Aorta (tissue), 5 donors: ENCODE measurements at places on chromosomes 6 and 20. TPM values are rescaled to one million over a fixed set of nuclear protein-coding genes. Genes with fewer than 3 reads are reported as not detected.

FILIP1 gene
- 53.3 TPM for total RNA-seq

DNA sequence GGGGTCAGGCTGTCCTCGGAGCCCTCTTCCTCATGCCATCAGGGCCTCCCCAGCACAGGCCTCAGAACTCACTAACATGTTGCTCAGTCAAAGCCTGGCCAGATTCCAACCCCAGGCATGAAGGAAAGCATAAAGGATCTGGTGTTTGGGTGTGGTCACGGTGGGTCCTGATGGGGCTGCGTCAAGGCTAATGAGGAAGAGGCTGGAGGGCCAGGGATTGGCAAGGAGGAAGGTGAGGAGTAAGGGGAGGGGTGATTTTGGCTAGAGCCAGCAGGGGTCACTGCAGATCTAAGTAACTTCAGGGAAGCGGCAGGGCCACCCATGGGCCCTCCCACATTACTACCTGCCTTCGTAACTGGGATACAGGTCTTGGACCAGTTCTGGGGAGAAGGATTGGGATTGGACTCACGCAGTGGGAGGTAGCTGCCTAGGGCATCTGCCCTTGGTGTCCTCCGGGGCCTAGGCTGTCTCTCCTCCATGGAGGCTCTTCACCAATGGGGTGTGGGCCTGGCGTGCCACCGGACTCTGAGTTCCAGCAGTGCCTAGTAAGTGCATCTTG, 36.2 kb upstream of the MRPS18A start:
- peak; percentile 81 for DNase-seq

GRCh38 chr6:73508776-73509175, 12.1 kb downstream of the EEF1A1 start:
- no peak for DNase-seq

DNA sequence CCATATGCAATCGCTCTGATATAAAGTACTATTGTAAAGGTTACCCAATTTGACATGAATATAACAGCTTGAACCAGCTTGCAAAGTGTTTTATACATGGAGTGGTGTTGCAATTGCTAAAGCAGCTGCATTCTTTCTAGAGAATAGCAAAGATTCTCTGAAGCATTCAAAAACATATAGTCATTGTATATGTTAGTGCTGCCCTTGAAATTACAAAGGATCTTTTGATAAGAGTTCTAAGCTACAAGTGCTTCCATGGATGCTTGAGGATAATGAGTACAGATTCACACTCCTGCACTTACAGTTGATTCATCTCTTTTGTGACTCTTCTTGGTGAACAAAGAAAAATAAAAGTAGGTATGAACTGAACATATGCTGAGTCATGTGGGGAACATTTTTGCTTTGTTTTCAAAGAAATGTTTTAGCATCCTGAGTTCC, 175.7 kb downstream of the ALDH8A1 start:
- no peak for DNase-seq

GRCh38 chr6:42726485-42727086, 4.2 kb upstream of the PRPH2 start:
- peak; percentile 81 for DNase-seq

DNA sequence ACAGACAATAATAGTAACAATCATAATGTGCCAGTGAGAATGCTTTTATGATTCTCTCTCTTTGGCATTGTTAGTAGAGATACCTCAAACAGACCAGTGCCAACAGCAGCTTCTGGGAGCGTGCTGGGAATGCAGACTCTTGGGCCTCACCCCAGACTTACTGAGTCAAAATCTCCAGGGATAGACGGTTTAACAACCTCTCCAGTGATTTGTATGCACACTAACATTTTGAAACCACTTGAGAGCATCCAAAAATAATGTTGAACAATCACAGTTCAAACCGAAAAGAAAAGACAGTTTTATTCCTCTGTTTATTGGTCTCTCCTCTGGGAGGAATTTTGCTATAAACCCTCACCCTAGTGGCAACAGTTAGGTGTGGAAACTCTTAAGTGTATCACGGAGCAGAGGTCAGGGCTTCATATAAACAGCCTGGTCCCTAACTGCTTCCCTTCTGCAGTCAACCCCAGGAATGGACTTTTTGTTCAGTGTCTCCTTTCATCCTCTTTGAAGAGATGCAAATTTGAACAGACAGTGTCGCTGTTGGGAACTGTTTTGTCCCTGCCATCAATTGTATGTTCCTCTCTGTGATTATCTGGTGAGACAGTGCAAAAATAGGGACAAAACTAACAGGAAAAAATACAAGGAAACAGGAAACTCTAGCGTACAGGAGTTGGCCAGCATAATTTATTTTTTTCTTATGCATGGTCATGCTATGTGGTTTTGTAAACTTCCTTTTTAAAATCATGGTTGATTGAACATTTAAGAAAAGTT, 162.4 kb upstream of the BTBD3 start:
- no peak for DNase-seq

GRCh38 chr6:25484900-25485299, 167.1 kb upstream of the SCGN start:
- DNase-seq, result no peak

DNA sequence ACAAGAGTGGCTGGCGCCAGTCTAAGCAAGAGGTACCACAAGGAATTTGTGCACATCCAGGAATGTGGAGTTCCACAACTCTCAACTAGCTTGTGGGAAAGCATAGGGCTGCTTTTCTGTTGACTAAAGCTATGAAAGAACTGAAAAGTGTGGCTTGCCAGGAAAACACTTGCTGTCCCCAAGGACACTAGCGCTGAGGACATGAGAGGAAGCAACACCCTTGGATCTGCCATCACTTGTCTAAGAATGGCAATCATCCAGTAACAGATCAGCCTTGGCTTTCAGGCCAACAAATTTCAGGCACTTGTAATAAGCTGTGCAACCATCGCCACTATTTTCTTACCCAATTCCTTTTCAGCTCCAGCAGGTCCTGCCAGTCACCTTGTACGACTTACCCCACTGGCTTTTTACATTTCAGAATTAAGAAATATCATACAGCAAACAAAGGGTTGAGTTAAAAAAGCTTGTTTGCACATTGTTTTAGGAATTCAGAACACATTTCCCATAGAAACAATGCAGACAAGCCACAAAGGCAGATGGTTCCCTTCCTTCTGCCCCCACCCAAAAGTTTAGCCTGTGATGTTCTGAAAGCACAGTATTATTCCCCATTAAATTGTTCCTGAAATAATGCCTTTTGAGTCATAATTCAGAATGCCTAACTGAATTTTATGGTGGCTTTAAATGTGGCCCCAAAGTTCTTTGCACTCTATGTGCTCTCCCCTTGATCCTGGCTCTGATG, 57.9 kb upstream of the SSTR4 start:
- no peak for DNase-seq

- DNase-seq, result no peak
These were observed 140.6 kb upstream of the AHI1 start for GRCh38 chr6:135638108-135638507.

DNA sequence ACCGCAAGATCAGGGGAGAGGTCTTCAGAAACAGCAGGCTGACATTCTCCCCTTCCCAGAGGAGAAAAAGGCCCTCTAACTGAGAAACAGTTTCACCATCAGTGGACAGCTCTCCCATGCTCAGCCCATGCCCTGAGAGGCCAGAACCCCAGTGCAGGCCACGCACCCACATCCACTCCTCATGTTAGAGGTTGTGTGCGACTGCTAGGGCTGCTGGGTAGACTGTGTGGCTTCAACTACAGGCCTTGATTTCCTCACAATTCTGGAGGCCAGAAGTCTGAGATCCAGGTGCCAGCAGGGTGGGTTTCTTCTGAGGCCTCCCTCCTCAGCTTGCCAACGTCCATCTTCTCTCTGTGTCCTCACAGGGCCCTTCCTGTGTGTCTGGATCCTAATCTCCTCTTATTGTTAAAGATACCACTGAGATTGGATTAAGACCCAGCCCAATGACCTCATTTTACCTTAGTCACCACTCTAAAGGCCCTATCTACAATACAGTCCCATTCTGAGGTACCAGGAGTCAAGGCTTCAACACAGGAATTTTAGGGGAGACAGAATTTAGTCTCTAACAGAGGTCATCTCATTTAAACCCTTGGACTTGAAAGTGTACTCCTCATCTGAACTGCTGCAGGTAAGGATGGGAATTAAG, 67.7 kb upstream of the CD93 start:
- no peak for DNase-seq

FAM162B gene
- total RNA-seq, result 6.2 TPM

CYP24A1 gene
- total RNA-seq, result not detected

SLC13A3 gene
- total RNA-seq, result 5.1 TPM

TMEM217 gene
- 2.7 TPM for total RNA-seq

DNA sequence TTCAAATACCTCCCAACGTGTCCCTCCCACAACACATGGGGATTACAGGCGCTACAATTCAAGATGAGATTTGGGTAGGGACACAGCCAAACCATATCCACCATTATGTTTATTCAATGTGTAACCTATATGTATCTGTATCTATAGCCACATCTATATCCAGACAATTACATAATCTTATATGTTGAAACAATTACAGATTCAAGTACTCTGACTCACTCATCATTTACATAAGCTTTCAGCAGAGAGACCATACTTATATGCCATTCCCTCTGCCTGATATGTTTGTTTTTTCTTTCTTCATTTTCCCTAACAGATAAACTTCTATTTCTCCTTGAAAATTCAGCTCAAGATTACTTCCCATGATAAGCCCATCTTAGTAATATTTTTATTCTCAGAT, 163.6 kb downstream of the LAMA2 start:
- DNase-seq, result no peak

- no peak for DNase-seq
These were observed 137.0 kb downstream of the NRN1 start for GRCh38 chr6:5869676-5870075.

DNA sequence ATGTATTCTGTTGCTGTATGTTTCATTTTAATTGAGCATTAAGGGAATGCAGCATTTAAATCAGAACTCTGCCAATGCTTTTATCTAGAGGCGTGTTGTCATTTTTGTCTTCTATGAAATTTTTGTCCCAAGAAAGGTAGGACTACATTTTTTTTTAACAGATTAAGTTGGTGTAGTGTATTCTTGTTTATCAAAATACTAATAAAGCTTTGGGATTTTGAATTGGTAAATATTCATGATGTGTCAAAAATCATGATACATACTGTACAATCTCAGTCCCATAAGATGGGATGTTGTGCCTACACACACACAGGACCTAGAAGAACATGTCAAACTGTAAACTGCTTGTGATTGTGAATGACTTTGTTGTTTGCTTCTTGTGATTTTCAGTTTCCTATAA, 11.2 kb upstream of the HMGN4 start:
- DNase-seq, result no peak

- no peak for DNase-seq
These were observed 1.6 kb upstream of the DSN1 start for GRCh38 chr20:36775196-36775595.
